Activated CD4-positive, alpha-beta T cell treated with anti-CD3 and anti-CD28 coated beads for 36 hours (primary cell): ENCODE measurements at places on chromosomes 16 and 17. TPM values are rescaled to one million over a fixed set of nuclear protein-coding genes. Genes with fewer than 3 reads are reported as not detected.

DNA sequence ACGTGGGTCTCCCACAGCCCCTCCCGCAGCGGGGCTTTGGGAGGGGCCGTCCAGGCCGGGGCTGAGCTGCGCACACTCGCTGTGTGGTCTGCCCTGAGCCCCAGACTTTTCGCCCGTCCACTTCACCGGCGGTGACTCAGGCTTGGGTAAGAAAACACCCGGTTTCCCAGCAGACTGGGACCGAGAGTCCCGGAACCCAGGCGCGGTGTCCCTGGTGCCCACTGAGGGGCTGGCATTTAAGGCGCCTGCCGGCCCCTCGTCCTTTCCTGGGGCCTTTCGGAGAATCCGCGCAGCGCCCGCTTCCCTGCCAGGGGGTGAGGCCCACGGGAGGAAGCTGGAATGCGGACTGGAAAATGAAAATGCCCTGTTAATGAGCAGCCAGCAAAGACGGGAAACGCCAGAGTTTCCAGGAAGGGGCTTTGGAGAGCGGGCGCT is 100.3 kb downstream of the C16orf95 start:
- no peak for DNase-seq

DNA sequence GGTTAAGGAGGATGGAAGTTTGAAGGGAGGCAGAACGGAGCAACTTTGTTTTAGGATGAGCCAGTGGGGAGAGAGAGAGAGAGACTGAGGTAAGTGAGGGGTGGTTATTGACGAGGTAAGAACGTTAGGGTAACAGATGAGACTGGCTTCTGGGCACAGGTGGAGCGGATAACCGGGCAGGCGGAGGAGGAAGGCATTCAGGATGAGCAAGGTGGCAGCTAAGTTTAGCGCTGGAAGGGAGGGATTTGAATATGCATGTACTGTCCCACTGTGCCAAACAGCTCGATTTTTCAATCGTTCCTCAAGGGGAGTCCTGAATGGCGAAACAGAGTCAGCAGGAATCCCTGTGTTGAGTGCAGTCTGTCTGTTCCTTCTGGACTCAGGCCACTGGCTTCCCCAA is 35.8 kb downstream of the CACNG3 start:
- DNase-seq, result no peak

ABCC11 gene
- total RNA-seq, result 0.07 TPM

DNA sequence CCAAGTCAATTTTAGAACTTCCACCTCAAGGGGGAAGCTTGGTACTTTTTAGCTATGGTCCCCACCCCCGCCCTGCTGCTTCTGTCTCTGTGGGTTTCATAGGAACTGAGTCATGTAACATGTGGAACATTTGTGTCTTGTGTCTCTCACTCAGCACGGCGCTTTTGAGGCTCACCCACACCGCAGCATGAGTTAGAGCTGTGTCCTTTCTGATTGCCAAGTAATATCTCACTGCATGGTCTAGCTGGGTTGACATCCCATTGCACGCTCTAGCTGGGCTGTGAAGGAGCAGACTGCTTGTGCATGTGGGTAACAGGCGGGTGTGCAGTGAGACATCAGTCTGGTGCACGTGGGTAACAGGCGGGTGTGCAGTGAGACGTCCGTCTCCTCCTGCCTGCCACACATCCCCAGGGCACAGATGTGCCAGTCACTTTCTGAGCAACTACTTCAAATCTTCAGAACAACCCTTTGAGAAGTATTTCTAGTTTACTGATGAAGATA is 26.4 kb upstream of the SLC7A5 start:
- peak; percentile 95 for DNase-seq

HCFC1R1 gene
- 30.7 TPM for total RNA-seq

DNA sequence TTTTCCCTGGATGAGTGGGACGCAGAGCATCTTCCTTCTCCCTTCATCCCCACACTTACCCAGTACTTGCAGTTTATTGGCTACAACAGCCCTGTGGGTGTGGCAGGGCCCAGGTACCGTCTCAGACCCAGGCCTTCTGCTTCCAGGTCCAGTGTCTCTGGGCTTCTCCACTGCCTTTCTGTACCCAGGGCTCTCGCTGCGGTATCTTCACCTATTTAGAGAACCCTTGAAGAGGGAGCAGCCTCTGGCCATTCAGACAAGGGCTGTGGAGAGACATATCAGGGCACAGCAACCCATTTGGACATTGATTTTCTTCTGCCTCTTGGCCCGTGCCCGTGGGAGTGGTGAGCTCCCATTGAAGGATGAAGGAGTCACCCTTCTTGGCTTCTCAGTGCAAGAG is 17.3 kb downstream of the TBX4 start:
- no peak for DNase-seq

GRCh38 chr16:76573281-76573680 is 296.1 kb downstream of the CNTNAP4 start:
- no peak for DNase-seq

DNA sequence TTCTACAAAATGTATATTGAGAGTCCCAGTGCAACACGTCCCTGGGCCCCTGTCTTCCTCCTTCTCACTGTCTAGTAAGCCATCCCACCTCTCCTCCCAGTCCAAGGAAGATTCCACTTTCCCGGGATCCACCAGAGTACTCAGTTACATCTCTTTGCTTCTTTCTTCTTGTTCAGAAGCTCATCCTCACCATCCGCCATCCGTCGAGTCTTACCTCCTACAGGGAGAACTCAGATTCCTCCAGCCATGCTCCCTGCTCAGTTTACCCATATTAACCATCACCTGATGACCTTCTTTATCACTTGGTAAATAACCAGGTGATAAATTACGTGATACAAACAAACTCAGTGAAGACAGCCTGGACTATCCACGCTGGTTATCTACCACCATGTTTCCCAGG is 57.1 kb downstream of the CYTH1 start:
- DNase-seq, result no peak

DNA sequence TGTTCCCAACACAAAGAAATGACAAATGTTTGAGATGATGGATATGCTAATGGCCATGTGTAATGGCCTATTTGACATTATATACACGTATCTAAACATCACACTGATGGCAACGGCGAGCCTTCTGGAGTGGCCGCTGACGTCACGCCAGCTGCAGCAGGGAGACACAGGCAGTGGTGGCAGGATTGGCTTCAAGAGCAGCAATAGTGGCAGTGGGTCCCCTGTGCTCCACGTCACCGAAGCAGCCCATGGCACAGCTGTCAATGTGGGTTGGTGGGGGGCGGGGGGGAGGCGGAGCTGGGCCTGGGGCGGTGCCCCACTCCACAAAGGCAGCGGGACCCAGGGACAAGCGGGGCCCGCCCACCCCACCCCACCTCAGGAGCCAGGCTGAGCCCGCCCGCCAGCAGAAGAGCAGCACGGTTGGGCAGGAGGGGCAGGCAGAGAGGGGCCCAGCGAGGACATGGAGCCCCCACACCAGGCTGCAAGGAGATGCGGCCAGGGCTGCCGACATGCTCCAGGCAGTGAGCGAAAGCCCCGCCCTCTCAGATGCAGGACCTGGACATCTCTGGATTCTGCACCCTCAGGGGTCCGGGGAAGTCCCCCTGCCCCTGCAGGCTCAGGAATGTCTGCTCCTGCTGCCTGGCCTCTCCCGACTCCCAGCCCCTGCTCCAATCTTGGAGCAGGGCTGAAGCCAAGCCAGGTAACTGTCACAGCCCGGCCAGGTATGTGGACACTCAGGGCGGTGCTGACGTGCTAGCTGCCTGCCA is 64.6 kb downstream of the USP32 start:
- DNase-seq, result no peak

ZFPM1 gene
- total RNA-seq, result 9.9 TPM

DNA sequence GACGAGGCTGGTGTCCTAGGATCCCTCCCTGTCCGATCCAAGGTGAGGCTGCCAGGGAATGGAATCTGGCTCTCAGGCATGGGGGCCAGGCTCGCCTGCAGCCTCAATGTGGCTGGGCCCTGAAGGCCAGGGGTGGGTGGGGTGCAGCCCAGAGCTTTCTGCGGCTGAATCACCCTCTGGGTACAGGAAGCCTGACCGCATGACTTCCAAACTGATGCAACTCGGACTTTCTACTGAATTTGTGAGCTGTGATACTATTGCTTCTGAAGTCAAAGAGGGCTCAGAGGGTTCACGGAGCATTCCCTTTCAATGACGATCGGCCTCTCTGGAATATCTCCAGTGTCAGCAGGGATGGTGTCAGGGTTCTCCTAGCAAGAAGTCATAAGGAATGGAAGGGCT is 123.7 kb downstream of the METRNL start:
- peak; percentile 14 for DNase-seq

- no peak for DNase-seq
Observed at GRCh38 chr17:61157246-61157886, 242.3 kb upstream of the TBX2 start.

- DNase-seq, result no peak
Observed at GRCh38 chr17:35299135-35299534, 56.3 kb downstream of the SLFN5 start.

HSPB9 gene
- 0.09 TPM for total RNA-seq

DNA sequence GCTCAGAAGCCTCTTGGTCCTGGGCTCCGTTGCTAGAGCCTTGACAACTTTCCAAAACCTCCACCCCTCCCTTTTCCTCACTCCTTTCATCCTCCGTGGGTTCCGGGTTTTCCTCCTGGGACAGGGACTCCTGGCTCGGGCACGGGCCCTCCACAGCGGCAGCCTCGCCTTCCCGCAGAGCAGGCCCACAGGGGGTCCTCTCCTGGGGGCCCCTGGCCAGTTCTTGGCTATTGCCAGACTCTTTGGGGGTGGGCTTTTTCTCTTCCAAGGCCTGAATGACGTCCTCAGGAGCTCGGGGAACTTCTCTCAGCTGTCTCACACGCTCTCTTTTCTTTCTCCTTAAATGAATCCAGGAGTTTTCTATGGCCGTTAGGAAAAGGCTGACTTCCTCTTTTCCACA is 19.3 kb upstream of the MNT start:
- no peak for DNase-seq

CACNG1 gene
- total RNA-seq, result not detected

DNA sequence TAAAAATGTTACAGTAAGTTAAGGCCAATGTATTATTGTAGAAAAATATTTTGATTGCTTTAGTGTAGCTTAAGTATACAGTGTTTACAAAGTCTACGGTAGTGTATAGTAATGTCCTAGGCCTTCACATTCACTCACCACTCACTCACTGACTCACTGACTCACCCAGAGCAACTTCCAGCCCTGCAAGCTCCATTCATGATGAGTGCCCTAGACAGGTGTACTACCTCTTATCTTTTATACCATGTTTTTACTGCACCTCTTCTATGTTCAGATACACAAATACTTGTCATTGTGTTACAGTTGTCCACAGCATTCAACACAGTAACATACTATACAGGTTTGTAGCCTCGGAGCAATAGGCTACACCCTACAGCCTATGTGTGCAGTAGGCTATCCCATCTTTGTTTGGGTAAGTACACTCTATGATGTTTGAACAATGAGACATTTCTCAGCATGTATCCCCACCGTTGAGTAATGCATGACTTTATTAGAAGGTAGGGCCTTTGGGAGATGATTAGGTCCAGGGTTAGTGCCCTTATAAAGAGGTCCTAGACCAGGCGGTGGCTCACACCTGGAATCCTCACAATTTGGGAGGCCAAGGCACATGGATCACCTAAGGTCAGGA is 117.8 kb downstream of the SLC39A11 start:
- DNase-seq, result no peak

DNA sequence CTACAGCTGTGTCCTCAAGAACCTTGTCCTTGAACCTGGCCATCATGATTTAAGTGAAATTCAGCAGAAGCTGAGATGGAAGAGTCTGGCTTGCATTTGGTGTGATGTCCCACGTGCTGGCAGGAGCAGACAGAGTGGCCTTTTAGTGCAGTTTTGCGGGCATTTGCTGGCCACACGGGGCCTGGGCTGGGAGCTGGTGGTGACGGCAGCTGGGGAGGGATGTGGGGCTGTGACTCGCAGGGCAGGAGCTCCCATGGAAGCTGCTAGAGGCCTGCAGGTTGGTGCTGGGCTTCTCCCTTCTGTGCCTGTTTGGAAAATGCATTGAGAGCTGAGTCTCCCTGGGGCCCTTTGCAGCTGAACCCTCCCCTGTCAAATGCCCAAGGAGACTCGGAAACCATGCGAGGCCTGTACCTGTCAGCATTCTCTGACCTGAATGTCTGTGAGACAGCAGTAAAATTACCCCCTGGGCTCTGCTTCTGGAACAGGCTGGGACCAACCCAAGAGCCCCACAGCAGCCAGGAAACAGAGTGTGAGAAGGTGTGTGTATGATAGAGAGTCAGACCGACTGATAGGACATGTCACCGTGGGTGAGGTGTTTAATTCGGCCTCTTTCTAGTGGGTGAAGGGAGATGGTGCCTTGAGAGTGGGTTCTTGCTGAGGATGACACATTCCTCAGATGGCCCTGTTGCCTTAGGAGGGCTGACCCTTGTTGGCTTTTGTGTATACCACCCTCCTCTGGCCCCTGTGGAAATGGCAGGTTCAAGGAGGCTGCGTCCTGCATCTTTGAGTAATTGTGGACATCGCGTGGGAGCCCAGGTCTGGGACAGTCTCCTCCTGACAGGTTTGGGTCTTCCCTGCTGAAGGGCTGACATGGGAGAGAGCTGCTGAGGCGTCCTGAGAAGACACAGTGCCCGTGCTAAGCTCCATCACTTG is 145.5 kb downstream of the MSI2 start:
- no peak for DNase-seq

DNA sequence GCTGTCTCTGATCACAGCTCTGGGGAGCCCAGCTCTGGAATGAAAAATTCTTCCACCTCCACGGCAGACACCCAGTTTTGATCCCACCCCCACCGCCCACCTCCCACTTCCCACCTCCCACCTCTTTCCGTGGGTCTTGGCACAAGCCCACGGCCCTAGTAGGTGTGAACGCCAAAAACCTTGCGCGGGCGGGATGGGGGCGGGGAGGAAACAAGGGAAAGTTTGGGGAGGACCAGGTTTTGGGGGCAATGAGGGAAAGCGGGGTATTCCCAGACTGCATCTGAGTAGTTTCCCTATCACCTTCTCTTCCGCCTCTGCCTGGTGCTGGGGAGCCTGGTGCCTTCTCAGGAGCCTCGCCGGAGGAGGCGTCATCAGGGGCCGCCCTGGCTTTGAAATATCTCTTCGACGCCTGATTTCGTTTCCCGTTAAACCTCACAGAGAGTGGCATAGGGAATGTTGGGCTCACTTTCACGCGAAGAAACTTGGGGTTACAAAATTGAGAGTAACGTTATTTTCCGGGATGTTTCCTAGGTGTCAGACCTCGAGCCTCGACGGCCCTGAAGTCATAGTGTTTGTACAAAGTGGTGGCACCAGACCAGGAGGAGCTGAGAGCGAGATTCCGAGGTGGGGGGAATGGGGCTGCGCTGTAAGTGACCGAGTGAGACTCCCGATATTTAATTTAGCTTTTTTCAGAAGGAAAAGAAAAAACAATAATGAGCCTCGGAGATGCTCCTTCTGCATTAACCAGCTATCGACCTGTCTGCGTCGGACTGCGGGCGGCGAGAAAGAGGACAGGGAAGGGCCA is 1.6 kb upstream of the IRX3 start:
- DNase-seq, result peak; percentile 12

DNA sequence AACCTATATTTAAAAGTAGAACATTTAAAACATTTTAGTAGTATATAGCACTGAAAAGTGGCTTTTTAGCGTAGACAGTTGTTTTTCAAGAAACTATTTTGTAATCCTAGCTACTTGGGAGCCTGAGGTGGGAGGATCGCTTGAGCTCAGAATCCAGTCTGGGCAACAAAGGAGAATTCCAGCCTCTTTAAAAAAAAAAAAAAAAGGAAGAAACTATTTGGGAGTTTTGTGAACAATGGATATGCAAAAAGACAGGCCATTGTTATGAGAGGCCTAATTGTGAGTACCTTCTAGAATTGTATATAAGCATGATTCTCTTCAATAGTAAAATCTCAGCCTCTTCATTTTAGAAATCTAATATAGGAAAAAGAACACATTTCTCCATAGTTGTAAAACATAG is 17.6 kb downstream of the OMG start:
- DNase-seq, result no peak

- DNase-seq, result no peak
Observed at GRCh38 chr16:77763994-77764393, 24.4 kb upstream of the VAT1L start.

GRCh38 chr17:83127431-83128160 is 48.2 kb downstream of the METRNL start:
- no peak for DNase-seq
